ENCODE measurements at places on chromosomes 7 and 10.
A peak's percentile ranks its signal among the peaks of the same experiment; 100 is the strongest.

- no peak for DNase-seq
Observed at GRCh38 chr7:12941512-12941911, 254.1 kb downstream of the ARL4A start.

- no peak for DNase-seq
Observed at GRCh38 chr10:131213741-131214505, 97.6 kb downstream of the TCERG1L start.

DNA sequence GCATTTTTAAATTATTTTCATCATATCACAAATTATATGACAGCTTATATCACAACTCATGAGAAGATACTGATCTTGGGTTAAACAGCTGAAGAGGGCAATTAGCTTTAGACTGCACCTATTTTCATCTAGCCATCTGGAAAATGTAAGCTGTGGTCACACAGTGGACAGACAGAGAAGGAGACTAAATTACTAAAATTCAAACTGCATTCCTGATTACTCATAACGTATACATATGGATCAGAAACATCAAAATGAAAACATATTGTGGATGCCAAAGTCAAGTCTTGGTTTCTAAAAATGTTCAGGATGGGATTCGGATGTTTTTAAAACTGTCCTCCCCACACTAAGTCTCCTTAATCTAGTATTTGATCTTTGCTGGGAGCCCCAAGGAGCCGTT is 6.6 kb downstream of the BBIP1 start:
- DNase-seq, result no peak

- DNase-seq, result no peak
Observed at GRCh38 chr7:66921396-66921917, 432 bp downstream of the TMEM248 start.

DNA sequence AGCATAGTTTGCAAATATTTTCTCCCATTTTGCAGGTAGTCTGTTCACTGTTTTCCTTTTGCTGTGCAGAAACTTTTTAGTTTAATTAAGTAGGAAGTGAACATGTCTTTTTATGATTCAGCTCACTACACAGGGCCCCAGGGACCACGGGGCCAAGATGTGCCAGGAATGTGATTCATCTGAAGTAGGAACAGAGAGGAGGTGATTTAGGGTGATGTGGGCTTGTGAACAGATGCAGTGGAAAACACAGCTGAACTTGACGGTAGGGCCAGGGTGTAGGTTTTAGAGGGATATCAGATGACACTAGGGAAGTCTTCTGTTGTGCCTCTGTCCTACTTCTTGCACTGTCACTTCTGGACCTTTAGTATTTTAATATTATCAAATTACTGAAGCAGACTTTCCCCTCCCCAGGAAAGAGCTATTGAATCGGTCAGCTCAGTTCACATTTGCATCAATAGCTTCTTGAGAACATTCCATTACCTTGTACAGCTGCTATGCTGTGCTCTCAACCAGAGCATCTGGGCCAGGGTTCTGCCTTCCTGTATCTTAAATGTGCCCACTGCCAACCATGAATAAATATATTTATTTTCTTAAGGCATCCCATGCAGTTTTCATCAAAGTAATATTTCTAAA is 96.9 kb downstream of the OSBPL3 start:
- no peak for DNase-seq

DNA sequence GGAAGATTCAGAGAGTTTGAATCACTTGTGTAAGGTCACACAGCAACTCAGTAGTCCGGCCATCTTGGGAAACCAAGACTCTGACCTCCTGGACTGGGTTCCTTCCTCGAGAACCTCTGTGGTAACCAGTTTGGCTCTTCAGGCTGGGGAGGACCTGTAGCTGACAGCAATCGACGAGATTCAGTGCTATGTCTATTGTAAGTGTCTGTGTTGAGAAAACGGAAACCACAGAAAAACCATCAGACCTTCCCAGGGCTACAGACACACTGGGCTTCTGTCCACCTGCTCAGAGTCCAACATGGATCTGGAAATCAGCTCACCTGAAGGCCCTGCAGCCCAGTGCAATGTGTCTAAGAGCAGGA is 403.7 kb downstream of the RPS24 start:
- DNase-seq, result no peak

DNA sequence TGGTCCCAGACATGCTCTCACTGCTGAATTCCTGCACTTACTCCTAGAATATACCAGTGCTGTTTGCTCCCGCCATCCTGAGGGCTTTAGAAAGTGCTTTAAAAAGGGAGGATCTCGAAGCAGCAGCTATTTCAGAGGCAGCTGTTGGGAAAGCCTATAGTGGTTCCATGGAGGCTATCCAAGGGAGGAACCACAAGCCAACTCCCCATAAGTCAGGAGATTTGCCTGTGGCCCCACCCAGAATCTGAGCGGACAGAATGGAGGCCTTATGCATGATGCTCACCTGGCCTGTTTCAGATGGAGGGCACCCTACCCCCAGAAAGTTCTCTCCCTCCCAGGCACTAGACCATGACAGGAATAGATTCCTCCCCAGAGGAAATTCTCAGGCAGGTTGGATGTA is 2.3 kb upstream of the KCNIP2 start:
- DNase-seq, result no peak

- no peak for DNase-seq
Observed at GRCh38 chr10:28410420-28411135, 107.7 kb upstream of the MPP7 start.

GRCh38 chr7:44460325-44460724 is 30.1 kb downstream of the NUDCD3 start:
- no peak for DNase-seq

DNA sequence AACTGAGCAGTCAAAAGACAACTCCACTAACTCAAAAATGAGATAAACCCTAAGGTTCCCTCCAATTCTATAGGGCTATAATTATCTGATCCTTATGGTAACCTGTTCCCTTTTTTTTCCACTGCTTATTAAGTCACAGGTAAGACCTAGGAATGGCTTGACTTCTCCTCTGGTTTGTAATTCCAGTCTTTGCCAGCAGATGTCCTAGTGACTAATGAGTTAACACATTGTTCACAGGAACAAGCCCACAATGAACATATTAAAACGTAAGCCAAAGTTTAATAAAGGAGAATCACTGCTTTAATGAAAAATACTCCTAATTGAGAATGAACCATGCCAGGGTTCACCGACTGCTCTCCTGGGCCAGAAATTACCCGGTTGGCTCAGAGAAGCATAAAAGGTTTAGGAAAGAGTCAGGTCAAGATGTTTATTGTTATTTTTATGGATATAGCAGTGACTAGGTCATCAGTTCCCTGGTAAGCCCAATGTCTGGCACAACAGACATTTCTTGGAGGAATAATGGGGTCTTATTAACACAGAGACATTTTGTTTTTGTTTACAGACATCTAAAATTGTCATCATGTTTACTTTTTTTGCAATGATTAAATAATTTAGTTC is 120.1 kb downstream of the ELAPOR2 start:
- no peak for DNase-seq

DNA sequence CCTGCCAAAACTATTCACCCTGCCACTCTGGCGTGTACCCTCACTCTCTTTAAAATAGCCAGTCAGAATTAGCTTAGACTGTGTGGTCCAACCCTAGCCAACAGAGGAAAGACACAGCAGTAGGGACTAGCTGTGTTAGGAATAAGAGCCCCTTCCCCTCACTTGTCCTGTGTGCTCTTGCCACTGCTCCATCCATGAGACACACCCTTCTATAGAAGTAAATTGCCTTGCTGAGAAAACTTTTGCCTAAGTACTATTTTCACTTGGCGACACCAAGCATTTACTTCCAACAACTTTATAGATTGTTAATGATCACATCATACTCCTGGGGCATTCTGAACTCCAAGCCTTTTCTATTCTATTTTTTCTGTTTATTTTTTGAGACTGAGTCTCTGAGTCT is 170.2 kb upstream of the TRIM24 start:
- DNase-seq, result no peak

DNA sequence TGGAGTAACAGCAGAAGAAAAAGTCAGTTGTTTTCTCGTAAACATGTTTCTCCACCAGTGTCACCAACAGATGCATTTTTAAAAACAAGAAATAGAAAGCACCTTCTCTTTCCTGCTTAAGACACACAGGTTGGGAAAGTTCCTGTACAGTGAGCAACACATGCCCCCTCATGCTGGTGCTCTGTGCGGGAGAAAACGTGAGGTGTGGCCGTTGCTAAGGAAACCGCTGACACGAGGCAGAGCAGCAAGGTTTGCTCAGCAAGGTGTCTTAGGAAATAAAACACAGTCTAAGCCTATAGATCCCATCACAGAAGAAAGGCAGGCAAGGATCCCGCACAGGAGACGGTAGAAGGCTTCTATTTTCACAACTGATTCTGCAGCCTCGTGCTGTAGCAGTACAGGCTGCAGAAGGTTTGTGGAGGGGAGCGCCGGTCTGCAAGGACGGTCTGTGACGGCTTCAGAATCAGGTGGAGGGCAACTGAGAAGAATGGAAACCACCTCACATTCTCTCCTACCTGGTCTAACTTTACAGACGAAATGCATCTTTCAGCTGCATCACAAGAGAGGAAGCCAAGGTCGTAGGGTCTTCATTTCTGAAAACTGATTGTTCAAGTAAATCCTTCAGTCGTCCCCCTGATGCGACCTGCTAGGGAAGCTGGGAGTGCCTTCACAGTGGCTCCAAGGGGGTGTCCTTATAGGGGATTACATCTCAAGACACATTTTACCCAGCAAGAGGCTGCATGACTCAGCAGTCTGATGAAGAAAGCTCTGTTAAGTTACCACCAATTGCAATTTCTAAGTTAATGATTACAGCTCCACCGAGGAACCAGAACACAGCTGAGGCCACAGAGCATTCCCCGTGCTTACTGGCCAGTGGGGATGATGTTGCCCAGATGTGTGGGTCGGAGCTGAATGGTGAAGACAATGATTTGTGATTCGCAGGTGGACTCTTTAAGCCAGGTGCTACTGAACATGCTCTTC is 150.7 kb upstream of the KLF14 start:
- DNase-seq, result no peak

DNA sequence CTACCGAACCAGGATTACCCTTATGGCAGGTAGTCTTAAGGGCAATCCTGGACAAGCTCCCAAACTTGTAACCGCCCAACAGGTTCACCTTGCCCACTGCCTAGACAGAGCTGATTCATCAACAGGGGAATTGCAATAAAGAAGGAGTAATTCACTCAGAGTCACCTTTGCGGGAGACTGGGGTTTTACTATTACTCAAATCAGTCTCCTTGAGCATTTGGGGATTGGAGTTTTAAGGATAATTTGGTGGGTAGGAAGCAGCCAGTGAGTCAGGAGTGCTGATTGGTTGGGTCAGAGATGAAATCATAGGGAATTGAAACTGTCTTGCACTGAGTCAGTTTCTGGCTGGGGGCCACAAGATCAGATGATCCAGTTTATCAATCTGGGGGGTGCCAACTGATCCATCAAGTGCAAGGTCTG is 25.3 kb downstream of the HK1 start:
- DNase-seq, result no peak

DNA sequence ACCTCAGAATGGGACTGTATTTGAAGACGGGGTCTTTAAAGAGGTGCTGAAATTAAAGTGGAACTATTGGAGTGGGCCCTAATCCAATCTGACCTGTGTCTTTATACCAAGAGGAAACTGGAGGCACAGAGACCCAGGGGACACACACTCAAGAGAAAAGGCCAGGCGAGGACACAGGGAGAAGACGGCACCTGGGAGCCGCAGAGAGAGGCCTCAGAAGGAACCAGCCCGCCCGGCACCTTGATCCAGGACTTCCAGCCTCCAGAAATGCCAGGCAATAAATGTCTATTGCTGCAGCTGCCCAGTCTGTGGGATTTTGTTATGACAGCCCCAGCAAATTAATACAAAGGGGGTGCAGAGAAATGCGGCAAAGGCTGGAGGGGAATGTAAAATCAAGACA is 10.5 kb downstream of the CARD11 start:
- DNase-seq, result no peak

GRCh38 chr10:33211106-33211878 is 123.2 kb downstream of the NRP1 start:
- no peak for DNase-seq

GRCh38 chr10:113027574-113028455 is 77.8 kb downstream of the TCF7L2 start:
- DNase-seq, result peak; percentile 68

- no peak for DNase-seq
Observed at GRCh38 chr10:127193125-127193524, 3.3 kb downstream of the INSYN2A start.

GRCh38 chr10:75492173-75492925 is 60.9 kb downstream of the LRMDA start:
- DNase-seq, result no peak

DNA sequence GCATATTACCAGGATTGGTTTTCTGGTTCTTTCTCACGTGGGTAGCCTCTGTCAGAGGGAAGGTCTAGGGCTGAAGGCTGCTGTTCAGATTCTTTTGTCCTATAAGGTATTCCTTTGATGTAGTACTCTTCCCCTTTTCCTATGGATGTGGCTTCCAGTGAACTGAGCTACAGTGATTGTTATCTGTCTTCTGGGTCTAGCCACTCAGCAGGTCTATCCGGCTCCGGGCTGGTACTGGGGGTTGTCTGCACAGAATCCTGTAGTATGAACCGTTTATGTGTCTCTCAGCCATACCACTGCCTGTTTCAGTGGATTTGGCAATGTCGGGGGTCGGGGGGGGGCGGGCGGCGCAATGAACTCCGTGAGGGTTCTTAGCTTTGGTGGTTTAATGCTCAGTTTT is 84.5 kb upstream of the C10orf90 start:
- no peak for DNase-seq

Measured in brain pericyte (primary cell).